Activated CD4-positive, alpha-beta T cell treated with anti-CD3 and anti-CD28 coated beads, Interleukin-2, amount 50 U/mL, for 48 hours (primary cell): ENCODE measurements at places on chromosomes 2 and 18.

GRCh38 chr18:9982711-9983110 lies 68.9 kb downstream of the VAPA start:
- no peak for DNase-seq

DNA sequence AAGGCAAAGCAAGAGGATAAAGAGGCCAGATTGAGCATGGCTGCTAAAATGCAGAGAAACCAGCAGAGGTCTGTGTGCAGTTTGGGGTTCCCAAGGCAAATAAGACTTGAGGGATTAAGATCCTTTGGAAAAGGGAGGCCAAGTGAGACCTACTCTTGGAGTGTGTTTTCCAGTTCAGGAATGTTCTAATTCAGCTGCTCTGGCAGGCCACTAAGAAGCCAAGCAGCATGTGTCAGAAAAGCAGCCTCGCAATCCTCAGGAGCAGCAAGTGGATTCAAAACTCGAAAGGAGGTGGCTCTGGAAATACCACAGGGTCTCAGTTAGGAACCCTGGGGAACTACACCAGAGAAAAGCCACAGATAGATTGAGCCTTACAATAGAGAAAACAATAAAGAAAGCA lies 569.2 kb downstream of the METTL4 start:
- no peak for DNase-seq

- DNase-seq: no peak
Measured at GRCh38 chr2:22703286-22703920, 681.6 kb upstream of the KLHL29 start.

DNA sequence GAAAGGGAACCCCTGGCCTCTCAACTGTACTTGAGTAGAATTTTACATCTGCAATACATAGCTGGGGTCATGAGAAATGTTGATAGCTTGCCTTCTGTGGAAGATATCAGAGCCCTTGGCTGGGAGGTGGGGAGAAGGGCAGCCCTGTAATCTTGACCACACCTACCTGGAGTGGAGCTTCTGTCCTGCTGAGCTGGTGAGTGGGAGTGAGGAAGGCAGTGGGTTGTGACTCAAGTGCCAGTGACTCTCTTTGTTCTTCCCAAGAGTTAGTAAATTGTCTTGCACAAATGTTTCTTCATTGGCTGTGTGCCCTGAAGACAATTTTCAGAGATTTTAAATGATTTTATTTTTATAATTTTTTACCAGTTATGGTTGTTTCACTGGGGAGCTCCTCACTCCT lies 277.3 kb downstream of the MBD5 start:
- DNase-seq: no peak
